Caki2 (cell line): ENCODE measurements at places on chromosomes 6 and 20. TPM values are rescaled to one million over a fixed set of nuclear protein-coding genes. Genes with fewer than 3 reads are reported as not detected.

Gene RBPJL
- total RNA-seq, result not detected in 2 replicates

Gene OTOR
- not detected in 2 replicates for total RNA-seq

Gene WFDC12
- total RNA-seq, result not detected in 2 replicates

Gene GGTLC1
- total RNA-seq, result not detected in 2 replicates

Gene PCNA
- total RNA-seq, result 424 and 432 TPM in 2 replicates

Gene FAM83C
- total RNA-seq, result 0.20 TPM in 1 of 2 replicates, not detected in the other

- no peak for DNase-seq
Observed at GRCh38 chr6:34897130-34897529, 8.1 kb downstream of the ANKS1A start.

DNA sequence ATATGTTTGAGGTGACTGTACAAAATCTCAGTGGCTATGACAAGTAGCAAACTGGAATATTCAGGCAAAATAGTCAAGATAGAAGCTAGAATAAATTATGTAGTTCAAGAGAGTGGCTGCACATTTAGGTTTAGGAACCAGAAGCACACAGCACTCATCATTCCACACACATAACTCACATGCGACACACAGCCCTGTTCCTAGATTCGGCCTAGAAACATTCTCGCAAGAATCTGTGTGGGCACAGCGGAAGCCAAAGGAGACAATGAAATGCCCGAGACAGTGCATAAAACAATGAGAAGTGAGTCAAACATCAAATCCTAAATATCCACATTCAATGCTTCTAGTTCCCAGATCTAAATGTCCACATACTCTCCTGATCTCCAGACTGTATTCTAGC lies 9.5 kb upstream of the SUPT3H start:
- DNase-seq, result no peak

GRCh38 chr6:43695215-43695966 lies 7.8 kb upstream of the MRPS18A start:
- no peak for DNase-seq

DNA sequence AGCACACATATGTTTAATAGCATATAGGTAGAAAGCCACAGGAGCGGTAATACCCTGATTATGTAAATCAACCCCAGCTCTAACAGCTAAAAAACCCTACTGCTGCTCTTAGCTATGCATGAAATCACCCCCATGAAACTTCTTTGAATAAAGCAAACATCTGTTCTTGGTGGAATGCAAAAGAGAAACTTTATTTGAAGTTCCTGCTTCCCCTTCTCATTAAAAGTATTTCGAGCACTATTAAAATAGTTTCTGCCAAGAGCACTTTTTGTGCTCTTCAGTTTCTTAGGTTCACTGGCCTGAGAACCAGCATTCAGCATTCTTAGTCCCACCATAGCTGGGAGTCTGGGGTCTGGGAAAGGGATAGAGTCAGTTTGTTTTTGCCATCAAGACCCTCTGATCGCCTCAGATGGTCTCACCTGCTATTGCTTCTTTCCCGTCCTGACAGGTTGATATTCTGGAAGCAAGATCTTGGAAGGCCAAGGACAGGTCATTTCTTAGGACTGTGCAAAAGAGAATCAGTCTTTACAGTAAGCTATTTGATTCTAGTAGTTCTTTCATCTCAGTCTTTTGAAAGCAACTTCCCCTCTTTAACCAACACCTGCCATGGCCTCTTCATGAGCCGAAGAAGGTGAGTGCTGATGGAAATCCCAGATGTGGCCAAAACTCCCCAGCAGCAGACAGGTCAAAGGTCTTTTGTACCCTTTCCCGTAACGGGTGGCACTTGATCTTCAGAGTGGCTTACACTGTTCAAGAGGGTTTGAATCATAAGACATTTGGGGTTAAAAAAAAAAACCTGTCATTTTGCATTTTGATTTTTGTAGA lies 76.5 kb upstream of the TMEM170B start:
- DNase-seq, result no peak

DNA sequence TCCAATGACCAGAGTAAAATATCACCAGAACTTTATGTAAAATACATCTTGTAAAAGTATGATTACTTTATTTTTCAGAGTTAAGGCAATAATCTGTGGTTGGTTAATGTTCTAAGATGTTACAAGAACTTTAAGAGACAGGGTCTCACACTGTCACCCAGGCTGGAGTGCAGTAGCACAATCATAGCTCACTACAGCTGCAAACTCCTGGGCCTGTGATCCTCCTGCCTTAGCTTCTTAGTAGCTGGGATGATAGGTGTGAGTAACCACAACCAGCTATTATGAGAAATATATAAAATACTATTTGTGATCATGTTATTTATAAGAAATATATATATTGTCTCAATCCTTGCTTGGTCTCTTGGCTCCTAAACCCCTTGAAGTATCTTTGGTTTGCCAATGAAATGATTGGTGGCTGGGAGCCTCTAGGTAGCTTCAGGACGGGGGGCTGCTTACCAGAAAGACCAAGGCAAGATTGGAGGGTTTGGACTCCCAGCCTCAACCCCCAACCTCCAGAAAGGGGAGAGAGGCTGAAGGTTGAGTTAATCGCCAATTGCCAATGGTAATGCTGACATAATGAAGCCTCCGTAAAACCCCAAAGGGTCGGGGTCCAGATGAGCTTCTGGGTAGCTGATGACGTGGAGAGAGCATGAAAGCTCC lies 15.4 kb downstream of the SOD2 start:
- no peak for DNase-seq

GRCh38 chr6:31227143-31227542 lies 44.7 kb downstream of the HLA-C start:
- DNase-seq, result no peak
